ENCODE measurements at places on chromosomes 11 and 22.

GRCh38 chr22:47929073-47929472 lies 1166.6 kb downstream of the TBC1D22A start:
- DNase-seq: no peak

DNA sequence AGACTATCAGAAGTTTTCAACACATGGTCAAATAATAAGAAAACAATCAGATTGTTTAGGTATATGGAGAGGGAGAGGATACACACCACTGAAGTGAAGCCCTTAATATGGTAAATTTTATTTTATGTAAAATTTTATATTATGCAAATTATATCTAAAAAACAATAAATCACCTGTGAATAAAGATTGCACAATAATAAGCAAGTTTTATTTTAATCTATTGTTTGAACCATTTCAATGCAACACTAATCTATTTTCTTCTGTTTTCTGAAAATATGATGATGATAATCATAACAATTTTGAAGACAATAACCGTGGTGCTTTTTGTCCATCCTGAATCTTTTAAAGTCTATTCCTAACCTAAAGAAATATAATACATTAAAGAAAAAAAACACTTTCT lies 1473.5 kb upstream of the TENM4 start:
- DNase-seq: no peak

GRCh38 chr11:40597546-40598113 lies 861.8 kb downstream of the LRRC4C start:
- no peak for DNase-seq

GRCh38 chr11:72105888-72106287 lies at the start of gene TOMT:
Gene TOMT (plus strand): TSS chr11:72105924. CDS start chr11:72105952, 28 bp downstream.
- DNase-seq: no peak

DNA sequence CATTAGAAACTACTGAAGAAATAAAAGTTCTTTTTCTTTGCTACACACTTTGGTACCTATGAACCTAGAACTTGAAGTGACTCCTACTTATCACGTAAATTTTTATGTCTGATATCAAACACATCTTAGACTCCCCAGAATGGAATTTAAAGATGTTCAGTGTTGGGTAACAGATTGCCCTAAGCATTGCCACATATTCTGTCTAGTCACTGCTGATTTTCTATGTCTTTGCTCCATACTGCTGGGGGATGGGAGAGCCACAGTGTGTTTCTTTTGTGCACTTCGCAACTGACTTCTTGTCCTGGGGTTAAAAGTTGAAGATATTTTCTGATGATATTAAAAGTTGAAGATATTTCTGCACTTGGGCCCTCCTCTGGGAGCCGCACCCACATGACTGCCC lies 19.4 kb upstream of the MYO18B start:
- DNase-seq: no peak

- peak; percentile 17 for DNase-seq
Observed at GRCh38 chr11:75474878-75475766, 42.1 kb upstream of the KLHL35 start.

- no peak for DNase-seq
Observed at GRCh38 chr22:23911318-23911980, 17.3 kb downstream of the MIF start.

DNA sequence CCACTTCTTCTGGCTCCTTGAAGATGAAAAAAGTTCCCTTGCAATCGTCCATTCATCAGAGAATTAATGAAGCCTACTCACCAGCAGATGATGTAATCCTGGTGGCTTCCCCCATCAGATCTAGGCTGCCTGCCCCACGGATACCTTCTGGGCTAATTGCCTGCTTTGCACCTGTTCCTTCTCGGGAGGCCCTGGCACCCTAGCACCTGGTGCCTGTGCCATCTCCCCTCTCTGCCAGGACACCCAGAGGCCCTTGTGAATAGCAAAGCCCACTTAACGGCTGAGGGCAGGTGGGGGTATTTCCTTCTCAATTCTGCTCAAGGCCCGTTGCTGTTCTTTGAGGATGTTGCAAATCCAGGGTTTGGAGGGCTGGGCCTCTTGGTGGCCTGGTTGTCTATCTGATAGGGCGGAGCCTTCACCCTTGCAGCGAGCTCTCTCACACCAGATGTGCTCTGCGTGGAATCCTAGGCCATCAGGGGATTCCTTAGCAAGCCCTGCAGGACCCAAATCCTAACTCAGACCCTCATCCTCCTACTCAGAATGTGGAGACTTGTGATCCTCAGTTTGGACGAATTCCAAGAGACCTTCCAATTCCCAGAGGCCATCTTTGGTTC lies at the start of gene LMO2:
Gene LMO2 (minus strand): TSS at position 363 of the 614 bp plus-strand sequence. CDS start 22,360 bp downstream, outside the sequence.
- DNase-seq: no peak

DNA sequence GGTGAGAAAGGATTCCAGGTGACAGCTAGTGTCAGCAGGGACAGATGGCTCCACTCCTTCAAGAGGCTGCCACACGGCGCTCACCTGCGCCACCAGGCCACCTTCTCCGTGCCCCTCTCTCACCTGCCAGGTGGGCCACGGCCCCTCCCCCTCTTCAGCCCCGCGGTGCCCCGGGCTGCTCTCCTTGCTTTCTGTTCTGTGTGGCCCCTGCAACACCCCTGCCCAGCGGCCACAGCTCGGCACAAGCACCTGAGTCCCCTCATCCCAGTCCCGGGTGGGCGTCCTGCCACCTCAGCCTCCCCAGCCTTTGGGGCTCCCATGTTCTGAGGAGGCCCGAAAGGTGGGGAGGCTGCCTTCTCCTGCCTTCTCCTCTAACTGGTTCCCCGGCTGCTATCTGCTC lies 46.4 kb downstream of the APOL1 start:
- no peak for DNase-seq

DNA sequence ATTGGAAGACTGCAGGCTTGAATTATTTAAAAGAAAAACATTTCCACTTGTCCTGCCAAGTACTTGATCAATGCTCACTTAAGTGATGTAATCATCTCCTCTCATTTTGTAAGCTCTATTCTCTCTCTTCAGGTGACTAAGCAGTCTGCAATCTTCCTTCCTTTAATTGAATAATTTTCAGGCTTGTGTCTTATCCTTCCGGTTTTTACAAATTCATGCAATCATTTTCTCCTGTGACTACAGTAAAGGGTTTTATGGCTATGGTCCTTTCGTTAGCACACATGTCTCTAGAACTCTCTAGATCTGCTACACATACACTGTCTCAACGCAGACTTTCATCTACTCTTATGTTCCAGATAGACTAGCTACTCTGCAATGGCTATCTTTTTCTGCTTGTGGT lies 12.6 kb upstream of the UPB1 start:
- DNase-seq: no peak

DNA sequence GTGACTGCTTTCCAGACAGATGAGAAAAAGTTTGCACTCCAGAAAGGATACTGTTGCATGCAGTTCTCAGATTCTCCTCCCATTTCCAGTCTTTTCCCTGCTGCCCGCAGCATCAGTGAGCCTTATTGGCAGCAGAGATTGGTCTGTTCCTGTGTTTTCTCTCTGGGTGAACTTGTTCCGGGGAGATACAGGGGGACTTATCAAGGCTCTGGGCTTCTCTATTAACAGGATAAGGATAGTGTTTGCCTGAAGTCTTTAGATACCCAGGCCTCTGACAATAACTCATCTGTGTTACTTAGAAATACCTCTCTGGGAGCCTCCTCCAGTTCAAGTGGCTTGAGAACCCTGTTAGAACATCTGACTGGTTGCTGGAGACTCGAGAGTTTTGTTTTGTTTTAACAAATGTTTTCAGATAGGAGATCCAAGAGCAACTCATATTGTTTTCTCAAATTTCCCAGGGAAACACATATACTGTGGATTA lies 154.7 kb downstream of the BLID start:
- DNase-seq: no peak

GRCh38 chr11:119786431-119787073 lies 57.6 kb upstream of the NECTIN1 start:
- no peak for DNase-seq

- DNase-seq: no peak
Observed at GRCh38 chr11:44136176-44136945, 40.9 kb downstream of the EXT2 start.

- no peak for DNase-seq
Observed at GRCh38 chr11:70020336-70021214, 57.5 kb upstream of the ANO1 start.

GRCh38 chr11:128862908-128863660 lies 4.0 kb downstream of the KCNJ1 start:
- DNase-seq: no peak

DNA sequence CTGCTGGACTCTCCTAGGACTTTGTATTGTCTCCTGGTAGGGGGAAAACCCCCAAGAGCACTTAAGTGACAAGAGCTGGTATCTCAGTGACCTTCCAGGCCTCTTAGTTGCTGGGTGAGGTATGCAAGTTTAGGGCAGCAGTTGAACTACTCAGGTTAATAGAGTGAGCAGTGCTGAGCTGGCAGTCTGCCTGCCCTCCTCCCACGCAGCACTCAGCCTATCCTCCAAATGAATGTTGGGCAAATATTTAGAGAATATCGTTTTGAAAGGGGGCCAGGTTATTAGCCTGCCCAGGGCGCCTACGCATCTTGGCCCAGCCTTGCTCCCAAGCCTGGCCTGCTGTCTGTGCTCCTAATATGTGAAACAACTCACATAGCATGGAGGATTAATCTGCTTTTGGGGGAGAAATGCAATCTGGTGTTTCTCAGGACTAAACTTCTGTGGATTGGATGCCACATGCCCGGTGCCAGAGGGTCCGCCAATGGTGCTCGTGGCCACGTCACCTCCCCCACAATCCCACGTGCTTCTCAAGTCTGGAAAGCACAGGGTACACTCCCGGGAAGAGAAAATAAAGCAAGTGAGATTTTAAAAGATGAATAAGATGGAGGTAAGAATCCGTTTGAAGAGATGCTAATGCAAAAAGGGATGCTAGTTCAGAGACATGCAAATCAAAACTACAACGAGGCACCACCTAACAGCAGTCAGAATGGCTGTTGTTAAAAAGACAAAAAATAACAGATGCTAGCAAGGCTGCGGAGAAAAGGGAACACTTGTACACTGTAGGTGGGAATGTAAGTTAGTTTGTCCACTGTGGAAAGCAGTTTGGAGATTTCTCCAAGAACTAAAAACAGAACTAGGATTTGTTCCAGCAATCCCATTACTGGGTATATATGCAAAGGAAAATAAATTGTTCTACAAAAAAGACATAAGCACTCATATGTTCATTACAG lies 67.7 kb downstream of the SPON1 start:
- DNase-seq: no peak

- no peak for DNase-seq
Observed at GRCh38 chr11:128467041-128467440, 120.3 kb downstream of the ETS1 start.

GRCh38 chr11:88438721-88439120 lies 101.2 kb upstream of the CTSC start:
- no peak for DNase-seq

DNA sequence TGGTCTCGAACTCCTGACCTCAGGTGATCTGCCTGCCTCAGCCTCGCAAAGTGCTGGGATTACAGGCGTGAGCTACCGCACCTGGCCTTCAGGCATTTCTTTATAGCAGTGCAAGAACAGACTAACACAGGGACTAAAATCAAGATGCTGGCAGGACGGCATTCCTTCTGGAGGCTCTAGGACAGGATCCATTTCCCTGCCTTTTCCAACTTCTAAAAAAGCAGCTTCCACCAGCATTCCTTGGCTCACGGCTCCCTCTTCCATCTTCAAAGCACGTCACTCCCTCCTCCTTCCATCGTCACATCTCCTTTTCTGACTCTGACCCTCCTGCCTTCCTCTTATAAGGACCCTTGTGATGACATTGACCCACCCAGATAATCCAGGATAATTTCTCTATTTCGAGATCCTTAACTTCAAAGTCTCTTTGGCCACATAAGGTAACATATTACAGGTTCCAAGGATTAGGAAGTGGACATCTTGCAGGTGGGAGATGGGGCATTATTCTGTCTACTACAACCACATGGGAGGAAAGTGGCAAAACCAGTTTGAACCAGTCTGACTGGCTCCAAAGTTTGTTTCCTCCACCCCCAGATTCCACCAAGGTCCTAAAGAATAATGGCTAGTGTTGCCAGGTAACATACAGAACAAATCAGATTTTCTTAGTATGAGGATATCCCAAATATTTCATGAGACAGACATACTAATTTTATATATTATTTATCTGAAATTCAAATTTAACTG lies 172.5 kb downstream of the MN1 start:
- DNase-seq: no peak

Data from stimulated activated CD4-positive, alpha-beta T cell treated with anti-CD3 and anti-CD28 coated beads, Interleukin-1b, Interleukin-23, amount 100 ng/mL, for 1 hour (primary cell).